ENCODE measurements at places on chromosomes 7 and 10.

GRCh38 chr7:76106893-76107292 lies 59.0 kb downstream of the MDH2 start:
- H3K4me1 ChIP-seq = no peaks in the 10 kb centered on the region
- no peaks in the 10 kb centered on the region for H3K36me3 ChIP-seq

- H3K4me1 ChIP-seq = no peaks in the 10 kb centered on the region
- no peak overlapping the region for H3K27ac ChIP-seq
- no peak for DNase-seq
- no peaks in the 10 kb centered on the region for H3K27me3 ChIP-seq
- H3K36me3 ChIP-seq = no peaks in the 10 kb centered on the region
Observed at GRCh38 chr7:102050864-102051460, 233.5 kb downstream of the CUX1 start.

DNA sequence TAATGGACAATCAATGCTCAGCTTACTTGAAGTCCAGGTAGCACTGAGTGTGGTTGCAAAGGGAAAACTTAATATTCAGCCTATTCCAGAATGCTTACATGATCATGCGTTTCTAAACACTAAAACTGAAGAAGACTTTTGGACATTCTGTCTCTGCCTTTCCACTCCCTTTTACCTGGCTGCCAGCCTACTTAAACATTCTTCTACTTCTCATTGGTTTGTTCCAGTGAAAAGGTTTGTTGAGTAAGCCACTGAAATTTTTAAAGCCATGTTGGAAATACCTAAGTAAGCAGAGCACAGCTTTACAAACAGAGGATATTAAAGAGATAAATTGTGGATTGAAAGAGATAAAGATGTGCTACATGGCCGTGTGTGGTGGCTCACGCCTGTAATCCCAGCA lies 1280.8 kb upstream of the AUTS2 start:
- H3K4me1 ChIP-seq = no peaks in the 10 kb centered on the region
- no peaks in the 10 kb centered on the region for H3K27me3 ChIP-seq
- no peaks in the 10 kb centered on the region for H3K36me3 ChIP-seq
- H3K27ac ChIP-seq = no peak overlapping the region
- H3K4me3 ChIP-seq = no peak overlapping the region
- DNase-seq = no peak

GRCh38 chr7:28957064-28957750 lies 923 bp downstream of the TRIL start:
- H3K4me1 ChIP-seq = no peaks in the 10 kb centered on the region
- H3K4me3 ChIP-seq = no peak overlapping the region
- H3K27me3 ChIP-seq = no peaks in the 10 kb centered on the region
- no peak for DNase-seq
- no peaks in the 10 kb centered on the region for H3K36me3 ChIP-seq

- no peak overlapping the region for H3K4me3 ChIP-seq
- H3K4me1 ChIP-seq = no peaks in the 10 kb centered on the region
- no peaks in the 10 kb centered on the region for H3K36me3 ChIP-seq
- DNase-seq = no peak
- no peak overlapping the region for H3K27ac ChIP-seq
Observed at GRCh38 chr10:119246862-119247549, 39.6 kb downstream of the GRK5 start.

DNA sequence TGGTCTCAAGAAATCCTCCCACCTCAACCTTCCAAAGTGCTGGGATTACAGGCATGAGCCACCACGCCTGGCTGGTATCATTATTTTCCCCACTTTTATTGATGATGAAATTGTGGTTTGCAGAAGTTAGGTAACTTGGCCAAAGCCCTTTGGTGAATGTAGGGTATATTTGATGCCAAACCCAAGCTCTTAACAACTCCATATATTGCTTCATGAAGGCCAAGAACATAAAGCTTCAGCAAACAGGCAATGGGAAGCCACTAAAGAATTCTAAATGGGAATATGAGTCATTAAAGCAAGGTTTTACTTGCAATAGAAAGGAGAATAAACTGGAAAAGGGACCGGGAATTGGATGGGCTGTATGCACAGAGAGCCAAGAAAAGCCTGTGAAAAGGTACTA lies 142.7 kb downstream of the KMT2E start:
- no peak overlapping the region for H3K27ac ChIP-seq
- DNase-seq = no peak
- no peak overlapping the region for H3K4me3 ChIP-seq
- H3K36me3 ChIP-seq = peaks cover 4% of the 10 kb centered on the region
- no peaks in the 10 kb centered on the region for H3K4me1 ChIP-seq

DNA sequence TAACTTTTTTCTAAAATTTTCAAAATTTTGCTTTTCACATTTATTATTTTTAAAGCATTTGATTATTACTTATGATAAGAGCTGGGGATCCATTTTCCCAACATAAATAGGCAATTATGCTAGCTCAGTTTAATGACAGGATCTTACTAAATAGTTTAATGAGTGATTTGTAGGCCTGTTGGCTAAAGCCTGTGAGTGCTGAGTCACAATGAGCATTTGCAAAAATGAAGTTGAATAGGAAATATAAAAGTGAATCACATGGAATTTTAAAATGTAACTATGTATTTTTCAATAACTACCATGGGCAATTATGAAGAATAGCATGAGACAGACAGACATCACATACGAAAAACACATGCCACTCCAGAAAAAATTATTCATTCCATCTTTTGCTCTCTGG lies 45.1 kb upstream of the ZPBP start:
- H3K4me3 ChIP-seq = no peak overlapping the region
- DNase-seq = no peak
- H3K4me1 ChIP-seq = peaks cover 3% of the 10 kb centered on the region
- H3K27ac ChIP-seq = no peak overlapping the region
- no peaks in the 10 kb centered on the region for H3K36me3 ChIP-seq

DNA sequence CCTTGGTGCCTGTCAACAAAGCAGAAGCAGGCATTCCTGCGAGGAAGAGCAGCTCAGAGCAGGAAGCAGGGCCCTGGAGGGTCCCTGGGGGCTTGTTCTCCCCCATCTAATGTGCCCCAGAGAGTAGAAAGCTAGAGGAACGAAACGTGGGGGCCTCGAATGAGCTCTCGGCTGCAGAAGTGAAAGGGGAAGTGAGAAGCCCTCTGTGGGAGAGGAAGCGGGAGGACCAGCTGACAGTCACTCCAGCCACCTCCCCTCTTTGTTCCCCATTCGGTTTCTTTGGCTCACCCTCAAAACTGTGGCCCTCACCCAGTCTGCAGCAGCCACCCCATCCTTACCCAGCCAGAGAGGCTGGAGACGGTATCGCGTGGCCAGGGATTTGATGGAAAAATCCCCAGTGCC lies 25.0 kb downstream of the C10orf105 start:
- H3K4me3 ChIP-seq = peak overlapping the region; percentile 28
- peak; percentile 36 for DNase-seq
- H3K27me3 ChIP-seq = no peaks in the 10 kb centered on the region
- peaks cover 23% of the 10 kb centered on the region for H3K4me1 ChIP-seq

DNA sequence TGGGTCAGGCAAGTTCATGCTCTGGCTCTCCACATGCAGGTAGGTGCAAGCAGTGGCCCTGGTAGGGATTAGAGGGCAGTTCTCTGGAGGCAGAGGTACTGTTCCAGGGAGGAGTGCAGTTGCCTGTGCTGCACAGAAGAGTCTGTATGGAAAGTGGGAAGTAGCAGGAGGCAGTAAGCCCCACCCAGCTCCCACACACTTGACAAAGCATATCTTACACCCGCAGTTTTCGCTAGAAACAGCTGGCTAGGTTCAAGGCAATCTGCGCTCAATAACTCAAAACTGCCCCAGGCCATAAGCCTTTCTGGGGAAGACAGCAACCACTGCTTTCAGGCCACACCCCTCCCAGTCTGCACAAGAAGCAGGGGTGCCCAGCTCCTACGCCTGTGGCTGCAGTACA lies 33.1 kb upstream of the ARMC3 start:
- no peak overlapping the region for H3K4me3 ChIP-seq
- no peak overlapping the region for H3K27ac ChIP-seq
- DNase-seq = no peak

DNA sequence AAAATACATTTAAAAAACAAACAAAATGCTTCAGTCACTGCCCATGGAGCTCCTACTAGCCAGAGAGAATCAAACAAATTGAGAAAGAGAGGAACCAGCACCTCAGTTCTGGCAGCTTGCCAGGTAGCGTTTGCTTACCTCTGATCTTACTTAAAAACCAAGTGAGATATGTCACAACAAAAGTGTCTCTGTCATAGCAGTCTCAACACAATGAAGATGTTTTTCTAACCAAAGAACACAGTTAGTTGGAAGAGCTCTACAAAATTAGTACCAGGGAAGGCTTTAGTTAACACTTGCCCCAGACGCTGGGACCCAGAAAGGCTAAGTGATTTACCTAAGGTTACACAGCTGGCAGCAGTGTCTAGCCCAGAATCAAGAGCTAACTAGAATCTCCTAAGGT lies 3.4 kb downstream of the DOCK4 start:
- peaks cover 3% of the 10 kb centered on the region for H3K36me3 ChIP-seq
- H3K4me1 ChIP-seq = peaks cover 14% of the 10 kb centered on the region
- H3K27me3 ChIP-seq = peaks cover 21% of the 10 kb centered on the region
- H3K27ac ChIP-seq = no peak overlapping the region
- H3K4me3 ChIP-seq = no peak overlapping the region

- H3K27ac ChIP-seq = no peak overlapping the region
- H3K27me3 ChIP-seq = no peaks in the 10 kb centered on the region
- DNase-seq = no peak
- H3K36me3 ChIP-seq = peaks cover 3% of the 10 kb centered on the region
Observed at GRCh38 chr10:74332398-74332797, 181.4 kb downstream of the ADK start.

- no peaks in the 10 kb centered on the region for H3K36me3 ChIP-seq
- no peak overlapping the region for H3K4me3 ChIP-seq
- H3K4me1 ChIP-seq = no peaks in the 10 kb centered on the region
- H3K27me3 ChIP-seq = no peaks in the 10 kb centered on the region
Observed at GRCh38 chr10:33272635-33273034, 61.8 kb downstream of the NRP1 start.

DNA sequence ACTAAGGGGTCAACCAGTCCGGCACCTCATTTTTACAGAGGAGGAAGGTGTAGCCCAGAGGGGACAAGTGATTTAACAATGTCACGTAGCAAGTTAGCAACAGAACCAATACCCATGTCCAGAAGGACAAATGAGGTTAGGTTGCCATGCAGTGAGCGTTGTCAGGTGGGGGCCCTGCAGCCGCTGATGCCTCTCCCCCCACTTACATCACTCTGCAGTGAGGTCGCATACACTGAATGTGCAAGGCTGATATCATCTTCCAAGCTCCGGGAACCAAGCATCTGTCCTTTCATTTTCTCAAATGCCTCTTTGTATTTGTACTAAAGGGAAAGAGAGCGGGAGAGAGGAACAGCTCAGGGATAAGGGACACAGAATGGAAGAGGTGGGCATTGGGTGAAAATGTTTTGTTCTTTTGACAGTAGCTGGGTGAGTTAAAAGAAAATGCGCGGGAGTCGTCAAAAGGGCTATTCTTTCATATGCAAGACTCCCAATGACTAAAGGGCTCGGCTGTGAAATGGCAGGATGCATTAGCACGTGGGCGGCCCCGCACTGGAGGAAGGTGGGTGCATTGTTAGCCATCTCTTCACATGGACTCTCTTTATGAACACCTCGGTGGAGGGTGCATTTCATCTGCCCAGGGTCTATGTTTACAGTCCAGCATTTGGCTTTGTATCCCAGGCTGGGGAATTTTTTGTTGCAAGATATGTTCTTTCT lies 49.7 kb downstream of the NRAP start:
- no peaks in the 10 kb centered on the region for H3K4me1 ChIP-seq
- H3K27me3 ChIP-seq = no peaks in the 10 kb centered on the region
- no peak overlapping the region for H3K4me3 ChIP-seq
- DNase-seq = no peak
- H3K27ac ChIP-seq = no peak overlapping the region

- H3K4me1 ChIP-seq = peaks cover 21% of the 10 kb centered on the region
- DNase-seq = peak; percentile 45
- no peaks in the 10 kb centered on the region for H3K27me3 ChIP-seq
- H3K27ac ChIP-seq = peak overlapping the region; percentile 78
Observed at GRCh38 chr10:117373823-117374505, 1.3 kb downstream of the PDZD8 start.

- H3K27me3 ChIP-seq = no peaks in the 10 kb centered on the region
- DNase-seq = no peak
- H3K4me1 ChIP-seq = no peaks in the 10 kb centered on the region
- H3K4me3 ChIP-seq = no peak overlapping the region
- no peak overlapping the region for H3K27ac ChIP-seq
Observed at GRCh38 chr7:39248692-39249090, 271.0 kb downstream of the POU6F2 start.

DNA sequence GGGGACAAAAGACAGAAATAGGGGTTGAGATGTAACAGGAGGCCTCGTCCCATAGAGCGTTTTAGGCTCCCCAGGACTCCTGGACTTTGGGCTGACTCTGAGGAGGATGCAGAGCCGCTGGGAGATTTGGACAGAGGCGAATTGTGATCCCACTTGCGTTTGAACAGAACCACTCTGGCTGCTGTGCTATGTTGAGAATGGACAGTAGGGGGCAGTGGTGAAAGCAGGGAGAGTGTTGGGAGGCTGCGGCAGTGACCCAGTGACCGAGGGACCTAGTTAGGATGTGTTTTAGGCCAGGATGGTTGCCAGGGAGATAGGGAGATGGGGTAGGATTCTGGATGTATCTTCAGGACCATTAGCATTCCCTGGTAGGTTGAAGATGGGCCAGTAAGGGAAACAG lies 271.6 kb downstream of the CCDC3 start:
- H3K4me3 ChIP-seq = no peak overlapping the region
- H3K36me3 ChIP-seq = no peaks in the 10 kb centered on the region
- peaks cover 6% of the 10 kb centered on the region for H3K4me1 ChIP-seq
- no peaks in the 10 kb centered on the region for H3K27me3 ChIP-seq

DNA sequence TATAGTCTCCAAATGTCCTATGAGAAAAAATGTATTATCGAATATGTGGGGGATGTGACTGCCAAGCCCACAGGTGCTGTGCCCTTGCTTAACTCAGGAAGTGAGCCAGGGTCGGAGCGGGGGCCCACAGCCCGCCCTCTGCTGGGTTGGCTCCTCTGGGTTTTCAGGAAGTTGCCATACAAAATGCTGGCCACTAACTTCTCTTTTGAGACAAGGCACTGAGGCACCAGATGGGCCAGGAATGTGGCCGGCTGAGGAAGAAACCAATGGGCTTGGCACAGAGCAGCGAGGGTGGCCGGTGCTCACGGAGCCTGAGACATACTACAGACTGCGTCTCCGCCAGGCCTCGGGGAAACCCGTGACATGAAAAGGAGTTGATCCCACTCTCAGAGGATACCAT lies 58.9 kb downstream of the FAM53B start:
- DNase-seq = no peak
- H3K4me3 ChIP-seq = no peak overlapping the region
- peaks cover 90% of the 10 kb centered on the region for H3K4me1 ChIP-seq
- H3K36me3 ChIP-seq = peaks cover 15% of the 10 kb centered on the region
- no peaks in the 10 kb centered on the region for H3K27me3 ChIP-seq
- H3K27ac ChIP-seq = no peak overlapping the region
